ENCODE measurements at places on chromosomes 4 and X.

DNA sequence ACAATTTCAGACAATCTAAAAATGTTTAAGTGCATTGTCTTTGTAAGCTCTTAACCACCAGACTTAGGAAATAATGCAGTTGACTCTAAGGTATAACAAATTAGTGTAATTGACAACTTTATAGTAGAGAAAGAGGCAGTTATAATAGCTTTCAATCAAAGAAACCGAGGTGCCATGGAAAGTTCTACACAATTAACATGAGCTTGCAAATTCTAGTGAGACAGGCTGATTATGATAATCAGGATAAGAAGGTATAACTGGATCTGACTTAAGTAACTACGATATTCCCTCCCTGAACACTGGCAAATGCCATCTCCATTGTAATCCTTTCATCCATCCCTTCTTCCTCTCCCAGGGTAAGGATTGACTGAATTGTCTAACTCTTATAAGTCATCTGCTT, 11.4 kb upstream of the KLHL5 start:
- no peak for DNase-seq

DNA sequence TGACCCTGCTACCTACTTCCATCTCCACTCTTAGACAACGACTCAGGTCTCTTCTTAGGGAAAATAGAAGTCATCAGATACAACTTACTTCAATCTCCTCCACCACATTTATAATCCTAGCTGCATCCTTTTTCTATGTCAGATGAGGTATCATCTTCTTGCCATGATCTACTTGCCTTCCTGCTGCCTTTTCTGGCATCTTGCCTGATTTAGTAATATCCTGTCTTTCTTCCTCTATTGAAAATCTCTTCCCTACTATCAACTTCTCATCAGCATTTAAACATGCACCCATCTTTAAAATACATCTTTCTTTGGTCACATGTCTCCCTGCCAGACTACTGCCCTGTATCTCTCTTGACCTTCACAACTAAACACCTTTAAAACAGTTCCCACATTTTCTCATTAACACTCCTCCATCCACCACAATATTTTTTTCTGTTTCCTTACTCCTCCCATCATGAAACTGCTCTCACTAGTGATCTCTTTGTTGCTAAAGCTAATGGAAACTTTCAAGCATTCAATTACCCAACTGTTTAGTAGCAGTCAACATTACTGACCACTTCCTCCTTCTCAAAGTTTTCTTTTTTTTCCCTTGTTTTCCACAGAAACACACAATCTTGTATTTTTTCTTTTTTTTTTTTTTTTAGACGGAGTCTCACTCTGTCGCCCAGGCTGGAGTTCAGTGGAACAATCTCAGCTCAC, 100.8 kb upstream of the CXorf66 start:
- DNase-seq = no peak

GRCh38 chr4:184697956-184698355, 35.9 kb downstream of the CENPU start:
- no peak for DNase-seq

- no peak for DNase-seq
Measured at GRCh38 chrX:49712577-49712976, 16.8 kb upstream of the PAGE1 start.

DNA sequence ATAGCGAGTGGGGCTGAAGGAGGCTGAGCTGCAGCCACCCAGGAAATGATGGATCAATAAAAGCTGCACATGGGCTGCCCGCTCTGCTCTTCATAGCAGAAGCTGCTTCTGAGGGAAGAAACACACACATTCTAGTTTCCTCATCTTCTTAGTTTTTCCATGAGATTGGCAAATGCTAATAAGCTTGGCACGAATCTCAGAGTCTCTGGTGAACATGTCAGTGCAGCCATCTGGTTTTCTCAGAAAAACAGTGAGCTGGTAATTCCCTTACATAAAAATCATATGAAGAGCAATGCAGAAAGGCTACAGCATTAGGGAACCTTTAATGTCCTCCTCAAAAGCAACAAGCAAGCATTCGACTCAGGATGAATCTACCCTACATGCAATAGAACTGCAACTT, 69.9 kb downstream of the GATB start:
- DNase-seq = no peak

- DNase-seq = no peak
Measured at GRCh38 chrX:103554687-103555424, 30.5 kb upstream of the TCEAL4 start.

GRCh38 chrX:97504431-97504830, 620.7 kb downstream of the RPA4 start:
- no peak for DNase-seq

GRCh38 chrX:129512409-129512808, 10.9 kb downstream of the SMARCA1 start:
- no peak for DNase-seq

GRCh38 chrX:154308108-154308946, 12.7 kb downstream of the TKTL1 start:
- no peak for DNase-seq

DNA sequence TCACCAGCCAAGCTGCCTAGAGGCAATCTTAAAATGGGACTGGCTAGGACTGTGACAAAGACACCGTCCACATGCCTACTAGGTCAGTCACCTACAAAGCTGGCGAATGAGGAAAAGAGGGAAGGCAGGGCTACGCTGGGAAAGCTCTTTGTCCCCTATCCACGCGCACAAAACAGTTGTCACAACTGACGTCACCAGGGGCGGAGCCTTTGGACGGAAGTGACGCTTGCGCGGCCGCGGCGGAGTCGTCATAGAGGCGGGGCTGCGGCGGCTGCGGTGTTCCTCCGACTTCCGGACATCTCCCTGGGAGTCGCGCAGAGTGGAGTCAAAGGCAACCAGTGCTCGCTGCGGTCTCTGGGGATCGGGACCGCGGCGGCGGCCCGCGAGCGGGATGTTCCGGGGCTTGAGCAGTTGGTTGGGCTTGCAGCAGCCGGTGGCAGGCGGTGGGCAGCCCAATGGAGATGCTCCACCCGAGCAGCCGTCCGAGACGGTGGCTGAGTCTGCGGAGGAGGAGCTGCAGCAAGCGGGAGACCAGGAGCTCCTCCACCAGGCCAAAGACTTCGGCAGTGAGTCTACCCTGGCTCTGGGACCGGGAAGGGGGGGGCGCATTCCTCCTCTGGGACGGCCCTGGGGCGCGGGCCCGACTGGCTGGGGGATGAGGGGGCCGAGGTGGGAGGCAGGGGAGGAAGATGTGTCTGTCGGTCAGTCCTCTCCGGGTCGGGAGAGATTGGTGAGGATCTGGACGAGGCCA, at the start of gene SYAP1:
TSS of gene SYAP1 (plus strand) at position 279 of the 751 bp plus-strand sequence. CDS start at position 392, 113 bp downstream.
- DNase-seq = peak; percentile 95

DNA sequence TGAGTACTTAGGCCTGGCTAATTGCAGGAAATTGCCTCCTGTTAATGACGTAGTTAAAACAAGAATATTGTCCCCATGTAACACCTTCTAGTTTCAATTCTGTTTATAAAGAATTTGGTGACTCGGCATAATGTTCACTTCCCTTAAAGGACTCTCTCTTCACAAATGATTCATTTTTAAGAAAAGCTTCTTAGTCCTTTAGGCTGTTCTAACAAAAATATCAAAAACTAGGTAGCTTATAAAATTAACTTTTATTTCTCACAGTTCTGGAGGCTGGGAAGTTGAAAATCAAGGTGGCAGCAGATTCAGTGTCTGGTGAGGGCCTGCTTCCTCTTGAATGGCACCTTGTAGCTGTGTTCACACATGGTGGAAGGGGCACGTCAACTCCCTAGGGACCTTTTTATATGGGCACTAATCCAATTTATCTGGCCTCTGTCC, 23.8 kb downstream of the COL25A1 start:
- no peak for DNase-seq

DNA sequence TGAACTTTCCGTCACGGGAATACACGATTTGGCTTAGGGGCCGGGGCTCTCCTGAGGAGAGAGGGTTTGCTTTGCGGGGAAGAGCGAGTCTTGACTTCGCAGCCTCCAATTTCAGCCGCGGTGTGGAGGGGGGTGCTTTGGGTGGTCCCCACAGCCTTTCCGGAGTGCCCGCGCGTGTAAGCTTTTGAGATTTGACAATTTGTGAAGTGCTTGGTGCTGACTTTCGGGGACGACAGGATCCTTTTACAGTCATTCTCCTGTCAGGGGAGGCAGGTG, 355 bp downstream of the SCML1 start:
- peak; percentile 37 for DNase-seq

DNA sequence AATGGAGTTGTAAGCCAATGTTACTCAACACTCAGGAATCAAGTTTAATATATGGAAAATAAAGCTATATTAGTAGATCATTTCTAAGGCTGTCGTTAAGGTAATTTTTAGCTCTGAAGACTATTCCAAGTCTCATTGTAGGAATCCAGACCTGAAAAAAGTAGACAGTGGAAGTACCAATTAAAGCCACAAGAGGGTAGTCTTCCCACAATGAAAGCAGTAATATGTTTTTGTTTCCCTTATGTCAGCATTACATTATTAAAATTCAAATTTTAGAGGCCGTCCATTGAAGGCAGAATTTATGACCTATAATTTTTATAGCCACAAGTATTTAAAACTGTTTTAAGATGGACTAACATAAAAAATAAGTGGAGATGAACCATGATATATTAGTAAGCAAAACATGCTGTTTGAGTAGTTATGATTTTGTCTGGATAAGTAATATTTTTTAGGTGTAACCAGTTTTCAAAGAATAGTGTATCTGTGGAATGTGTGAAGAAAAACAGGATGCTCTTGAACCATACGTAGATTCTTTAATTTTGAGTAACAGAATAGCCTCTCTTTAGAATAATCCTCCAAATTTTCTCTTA, 372.6 kb upstream of the TECRL start:
- peak; percentile 6 for DNase-seq

- no peak for DNase-seq
Measured at GRCh38 chr4:119982756-119983155, 83.9 kb downstream of the MAD2L1 start.

DNA sequence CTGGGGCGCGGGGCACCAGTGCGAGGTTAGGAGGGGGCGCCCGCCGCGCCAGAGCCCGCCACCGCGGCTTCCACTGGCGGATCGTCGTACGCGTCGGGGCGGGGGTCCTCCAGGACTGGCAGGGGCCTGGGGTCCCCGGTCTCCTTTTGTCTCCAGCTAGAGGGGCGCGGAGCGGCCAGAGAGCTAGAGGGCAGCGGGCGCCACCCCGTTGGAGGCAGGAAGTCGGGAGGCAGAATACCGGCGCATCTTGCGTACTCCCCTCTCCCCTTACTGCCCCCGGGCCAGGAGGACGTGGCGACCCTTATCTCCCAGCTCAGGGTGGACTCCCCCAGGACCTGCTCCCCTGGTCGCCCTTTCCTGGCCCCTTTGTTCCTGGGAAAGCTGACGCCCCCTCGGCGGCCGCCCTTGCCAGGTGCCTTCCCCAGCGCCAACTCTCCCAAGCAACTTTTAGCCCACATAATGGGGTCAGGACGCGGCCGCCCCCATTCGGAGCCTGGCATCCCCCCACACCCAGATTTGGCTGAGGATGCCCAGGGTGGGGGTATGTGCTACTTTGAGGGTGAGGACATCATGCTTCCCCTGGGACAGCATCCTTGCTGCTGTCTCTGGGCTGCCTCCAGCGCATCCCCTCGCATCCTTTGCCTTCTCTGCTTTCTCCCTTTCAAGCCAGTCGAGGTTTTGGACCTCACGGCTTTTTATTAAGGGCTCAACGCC, 933 bp downstream of the CNKSR2 start:
- no peak for DNase-seq

DNA sequence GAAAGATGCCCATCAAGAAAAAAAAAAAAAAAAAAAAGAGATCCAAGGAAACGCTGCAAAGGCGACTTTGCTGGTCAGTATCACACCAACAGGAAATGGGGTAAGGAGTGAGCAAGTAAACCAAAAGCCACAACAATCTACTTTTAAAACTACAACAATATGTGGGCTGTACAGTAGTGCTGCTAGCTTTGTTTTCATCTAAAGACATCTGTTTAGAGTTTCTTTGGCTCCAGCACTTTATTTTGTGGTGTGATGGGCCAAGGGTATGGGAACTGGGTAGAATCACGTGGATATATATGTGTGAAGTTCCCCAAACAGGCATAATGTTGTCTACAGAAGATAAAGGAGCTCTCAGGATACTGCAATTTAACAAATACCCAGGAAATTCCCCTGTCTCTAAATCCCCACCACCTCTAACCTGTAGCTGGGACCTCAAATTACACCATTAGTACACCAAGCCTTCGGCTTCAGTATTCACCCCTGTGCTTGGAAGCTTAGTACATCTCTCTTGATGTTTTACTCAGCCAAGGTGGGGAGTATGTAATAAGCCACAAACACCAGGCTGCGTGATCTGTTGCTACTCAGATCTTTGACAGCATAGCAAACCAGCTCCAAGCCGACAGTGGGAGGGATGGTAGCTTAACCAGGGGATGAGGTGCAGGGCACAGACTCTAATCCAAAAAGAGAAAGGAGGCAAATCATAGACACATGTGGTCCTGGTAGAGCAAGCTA, 207.9 kb downstream of the HS6ST2 start:
- no peak for DNase-seq

GRCh38 chr4:88908003-88908402, 149.0 kb downstream of the FAM13A start:
- DNase-seq = no peak

DNA sequence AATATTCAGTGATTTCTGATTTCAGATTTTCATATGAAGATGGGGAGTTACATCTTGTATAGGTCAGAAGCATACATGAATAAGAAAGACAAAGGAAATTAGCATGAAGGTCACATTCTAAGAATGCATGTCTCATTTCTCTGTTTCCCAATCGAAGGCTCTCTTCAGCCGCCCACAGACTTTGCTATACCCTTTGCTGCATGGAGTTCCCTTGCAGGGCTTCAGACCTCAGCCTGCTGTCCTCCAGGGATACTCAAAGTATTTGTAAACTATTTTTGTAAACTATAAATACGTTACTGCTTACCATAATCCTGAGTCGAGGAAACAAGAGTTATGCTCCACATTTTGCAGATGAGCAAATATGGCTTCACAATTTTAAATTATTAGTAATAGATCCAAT, 738.4 kb downstream of the PCDH18 start:
- DNase-seq = no peak

- no peak for DNase-seq
Measured at GRCh38 chr4:3521621-3522325, 10.4 kb downstream of the LRPAP1 start.

- no peak for DNase-seq
Measured at GRCh38 chr4:123990310-123990870, 593.8 kb downstream of the SPRY1 start.

GRCh38 chrX:36583674-36584073, 424.5 kb upstream of the FAM47C start:
- DNase-seq = no peak

DNA sequence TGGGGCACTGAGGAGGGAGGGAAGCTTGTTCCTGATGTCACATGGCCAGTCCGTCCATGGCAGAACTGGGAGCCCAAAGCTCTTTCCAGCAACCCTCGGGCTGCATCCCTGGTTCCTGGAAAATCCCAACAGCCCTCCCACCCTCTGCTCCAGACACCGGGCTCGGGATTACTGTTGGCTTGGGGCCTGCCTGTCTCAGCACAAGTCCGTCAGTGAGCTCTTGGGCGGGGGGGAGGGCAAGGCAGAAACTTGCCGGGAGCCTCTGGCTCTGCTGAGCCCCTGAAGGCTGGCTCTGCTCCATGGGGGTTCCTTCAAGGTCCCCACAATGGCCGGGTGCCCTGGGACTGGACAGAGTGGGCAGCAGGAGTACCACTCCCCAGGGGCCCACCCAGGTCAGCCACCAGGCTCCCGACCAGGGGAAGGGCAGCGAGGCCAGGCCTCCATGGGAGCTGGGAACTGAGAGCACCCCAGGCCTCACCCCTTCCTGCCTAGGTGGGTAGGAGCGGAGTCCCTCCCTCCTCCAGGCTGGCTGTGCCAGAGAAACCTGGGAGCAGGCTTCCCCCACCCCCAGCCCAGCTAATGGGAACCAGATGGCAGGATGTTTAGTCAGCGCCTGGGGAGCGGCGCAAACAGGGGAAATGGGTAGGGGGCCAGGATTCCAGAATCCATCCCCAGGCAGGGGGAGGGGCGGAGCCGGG, 6.4 kb upstream of the HAUS7 start:
- DNase-seq = no peak

- DNase-seq = no peak
Measured at GRCh38 chr4:88106205-88106604, 52.2 kb downstream of the ABCG2 start.

All from NCI-H1092 (cell line).